ENCODE measurements at places on chromosomes 16 and 17.

DNA sequence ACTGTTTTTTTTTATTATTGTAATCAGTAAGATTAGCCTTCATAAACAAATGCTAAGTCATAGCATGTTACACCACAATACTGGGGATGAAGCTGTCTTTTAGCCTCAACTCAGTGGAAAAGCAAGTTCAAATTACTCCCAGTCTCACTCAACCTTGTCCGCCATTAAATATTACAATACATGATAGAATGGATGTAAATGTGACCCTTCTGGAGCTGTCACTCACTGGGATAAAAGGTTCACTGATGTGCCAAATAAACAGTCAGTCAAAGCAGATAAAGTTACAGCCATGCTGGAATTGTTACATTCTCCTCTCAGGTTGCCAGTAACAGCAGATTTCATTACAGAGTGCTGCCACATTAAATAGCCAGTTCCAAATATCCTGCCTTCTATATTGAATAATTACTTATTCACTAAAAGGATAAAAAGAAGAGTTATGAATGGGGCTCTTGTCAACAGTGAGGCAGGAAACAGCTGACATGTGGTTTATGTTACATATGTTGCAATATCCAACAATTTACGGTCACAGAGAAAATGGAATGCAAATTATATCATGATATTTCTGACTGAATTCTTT, 53.4 kb downstream of the BRIP1 start:
- DNase-seq, result no peak

DNA sequence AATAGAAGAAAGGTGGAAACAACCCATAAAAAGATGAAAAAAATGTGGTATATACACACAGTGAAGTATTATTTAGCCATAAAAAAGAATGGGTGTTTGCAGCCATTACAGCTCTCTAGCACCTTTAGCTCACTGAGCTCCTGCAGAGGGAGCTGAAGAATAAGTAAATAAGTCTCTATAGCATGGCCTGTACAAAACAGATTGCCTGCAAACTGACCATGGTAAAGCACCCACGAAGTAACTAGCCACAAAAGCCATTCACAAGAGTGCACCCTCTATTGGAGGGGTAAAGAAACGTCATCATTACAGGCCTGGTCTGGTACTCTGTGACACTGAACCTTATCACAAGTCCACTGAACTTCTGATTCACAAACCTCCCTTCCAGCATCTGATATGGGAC, 76.3 kb downstream of the USP32 start:
- DNase-seq, result no peak

DNA sequence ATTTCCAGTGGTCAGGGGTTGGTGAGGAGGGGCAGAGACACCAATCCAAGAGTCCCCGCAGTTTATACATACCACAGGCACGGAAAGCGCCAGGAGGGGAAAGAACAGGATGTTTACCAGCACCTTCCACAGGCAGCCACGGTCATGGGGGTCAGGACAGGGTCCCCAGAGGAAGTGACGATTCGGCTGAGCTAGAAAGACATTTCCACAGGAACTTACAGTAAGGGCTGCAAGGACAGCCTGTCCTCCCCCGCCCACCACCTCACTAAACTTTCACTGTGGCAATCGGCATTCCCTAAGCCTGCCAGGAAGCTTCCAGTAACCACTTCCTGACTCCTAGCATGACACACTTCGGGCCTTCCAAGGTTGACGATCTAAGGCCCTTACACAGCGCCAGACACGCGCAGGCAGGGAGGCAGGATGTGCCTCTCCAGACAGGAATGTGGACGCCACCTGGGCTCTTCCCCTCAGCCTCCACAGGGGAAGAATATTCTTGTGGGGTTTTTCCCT, 1.2 kb upstream of the MT2A start:
- peak; percentile 99 for DNase-seq

DNA sequence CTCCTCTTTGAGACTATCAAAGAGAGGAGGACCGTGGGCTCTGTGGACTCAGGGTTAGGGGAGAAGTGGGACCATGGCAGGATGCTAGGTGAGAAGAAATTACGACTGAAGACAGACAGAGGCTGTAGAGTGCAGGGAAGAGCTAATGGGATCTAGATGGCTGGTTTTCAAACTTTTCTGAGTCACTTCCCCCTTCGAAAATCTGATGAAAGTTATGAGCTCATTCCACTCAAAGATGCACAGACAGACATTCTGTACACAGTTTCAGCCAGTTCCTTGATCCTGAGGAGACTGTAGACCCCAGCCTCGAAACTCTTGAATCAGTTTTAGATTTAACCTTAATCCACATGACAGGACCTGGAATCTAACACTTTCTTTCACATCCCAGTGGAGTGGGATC, 40.7 kb downstream of the RGS9 start:
- peak; percentile 38 for DNase-seq

DNA sequence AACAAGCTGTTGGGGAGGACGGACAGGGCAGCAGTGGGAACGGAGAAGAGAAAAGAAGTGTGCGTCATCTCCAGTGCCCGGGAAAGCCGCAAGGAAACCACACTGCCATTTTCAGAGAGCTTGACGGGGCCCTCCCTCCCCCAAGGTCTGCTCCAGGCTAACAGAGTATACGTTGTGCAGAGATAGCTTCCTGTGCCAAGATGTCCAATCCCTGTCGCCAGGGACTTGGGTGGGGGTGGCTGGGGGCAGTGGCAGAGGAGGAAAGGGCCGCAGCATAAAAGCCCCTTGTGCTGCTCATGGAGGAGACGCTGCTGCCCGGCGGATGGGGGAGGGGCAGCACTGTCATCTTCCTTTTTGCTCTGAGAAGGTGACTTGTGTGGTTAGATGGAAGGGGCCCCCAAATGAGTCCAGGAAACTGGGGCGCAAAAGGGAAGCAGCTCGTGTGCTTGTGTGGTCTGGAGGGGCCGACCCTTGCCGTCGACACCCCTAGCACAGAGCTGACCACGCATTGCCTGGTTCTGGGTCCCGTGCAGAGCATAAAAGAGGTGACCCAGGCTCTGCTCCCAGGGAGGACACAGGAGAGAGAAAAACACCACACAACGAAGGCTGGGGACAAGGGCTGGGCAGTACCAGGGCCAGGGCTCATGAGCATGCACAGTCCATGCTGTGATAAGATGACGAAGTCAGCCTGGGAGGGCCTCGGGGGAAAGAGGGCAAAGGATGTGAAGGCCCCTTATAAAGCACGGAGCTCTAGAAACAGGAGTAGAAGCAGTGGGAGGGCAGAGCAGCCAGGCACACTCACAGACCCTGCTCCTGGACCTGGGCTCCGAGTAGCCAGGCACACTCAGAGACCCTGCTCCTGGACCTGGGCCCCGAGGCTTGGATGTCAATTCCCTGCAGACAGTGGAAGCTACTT, 372.7 kb downstream of the SLC39A11 start:
- DNase-seq, result no peak

- no peak for DNase-seq
Measured at GRCh38 chr16:77009453-77009852, 181.5 kb upstream of the MON1B start.

DNA sequence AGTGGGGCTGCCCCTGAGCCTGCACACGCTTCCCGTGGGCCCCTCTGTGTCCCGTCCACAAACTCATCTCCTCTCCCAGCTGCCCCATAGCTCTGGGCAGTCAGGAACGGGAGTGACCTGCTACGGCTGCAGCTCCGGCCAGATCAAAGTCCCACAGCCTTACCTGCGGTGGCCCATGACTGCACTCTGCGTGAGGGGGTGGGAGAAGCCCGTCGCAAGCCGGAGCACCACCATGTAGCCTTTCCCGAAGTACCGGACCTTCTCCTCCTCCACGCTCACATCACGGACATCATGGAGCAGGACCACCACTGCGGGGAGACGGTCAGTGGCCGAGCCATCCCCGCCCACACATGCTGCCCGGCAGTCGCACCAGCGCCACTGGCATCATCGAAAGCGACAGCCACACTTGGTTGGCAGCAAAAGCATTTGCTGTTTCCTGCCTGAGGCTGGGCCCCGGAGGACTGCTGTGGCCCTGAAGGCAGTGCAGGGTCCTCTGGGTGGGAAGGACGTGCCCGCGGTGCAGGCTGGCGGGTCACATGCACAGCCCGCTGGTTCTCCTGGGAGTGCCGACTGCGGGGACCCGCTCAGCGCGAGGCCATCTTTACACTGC, 6.2 kb downstream of the CYBC1 start:
- no peak for DNase-seq

- no peak for DNase-seq
Measured at GRCh38 chr17:82964851-82965341, 114.5 kb upstream of the METRNL start.

DNA sequence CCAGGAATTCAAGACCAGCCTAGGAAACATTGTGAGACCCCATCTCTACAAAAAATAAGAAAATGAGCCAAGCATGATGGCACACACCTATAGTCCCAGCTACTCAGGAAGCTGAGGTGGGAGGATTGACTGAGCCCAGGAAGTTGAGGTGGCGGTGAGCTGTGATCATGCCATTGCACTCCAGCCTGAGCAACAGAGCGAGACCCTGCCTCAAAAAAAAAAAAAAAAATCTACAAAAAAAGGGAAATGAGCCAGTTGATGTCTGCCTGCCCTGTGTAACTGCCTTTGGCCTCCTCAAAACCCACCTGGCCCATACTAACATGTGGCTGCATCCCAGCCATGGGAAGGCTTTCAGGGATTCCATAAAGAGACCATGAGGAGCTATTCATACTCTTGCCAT, 4.5 kb downstream of the RANBP10 start:
- no peak for DNase-seq

- no peak for DNase-seq
Measured at GRCh38 chr17:51630101-51630671, 369.8 kb downstream of the UTP18 start.

DNA sequence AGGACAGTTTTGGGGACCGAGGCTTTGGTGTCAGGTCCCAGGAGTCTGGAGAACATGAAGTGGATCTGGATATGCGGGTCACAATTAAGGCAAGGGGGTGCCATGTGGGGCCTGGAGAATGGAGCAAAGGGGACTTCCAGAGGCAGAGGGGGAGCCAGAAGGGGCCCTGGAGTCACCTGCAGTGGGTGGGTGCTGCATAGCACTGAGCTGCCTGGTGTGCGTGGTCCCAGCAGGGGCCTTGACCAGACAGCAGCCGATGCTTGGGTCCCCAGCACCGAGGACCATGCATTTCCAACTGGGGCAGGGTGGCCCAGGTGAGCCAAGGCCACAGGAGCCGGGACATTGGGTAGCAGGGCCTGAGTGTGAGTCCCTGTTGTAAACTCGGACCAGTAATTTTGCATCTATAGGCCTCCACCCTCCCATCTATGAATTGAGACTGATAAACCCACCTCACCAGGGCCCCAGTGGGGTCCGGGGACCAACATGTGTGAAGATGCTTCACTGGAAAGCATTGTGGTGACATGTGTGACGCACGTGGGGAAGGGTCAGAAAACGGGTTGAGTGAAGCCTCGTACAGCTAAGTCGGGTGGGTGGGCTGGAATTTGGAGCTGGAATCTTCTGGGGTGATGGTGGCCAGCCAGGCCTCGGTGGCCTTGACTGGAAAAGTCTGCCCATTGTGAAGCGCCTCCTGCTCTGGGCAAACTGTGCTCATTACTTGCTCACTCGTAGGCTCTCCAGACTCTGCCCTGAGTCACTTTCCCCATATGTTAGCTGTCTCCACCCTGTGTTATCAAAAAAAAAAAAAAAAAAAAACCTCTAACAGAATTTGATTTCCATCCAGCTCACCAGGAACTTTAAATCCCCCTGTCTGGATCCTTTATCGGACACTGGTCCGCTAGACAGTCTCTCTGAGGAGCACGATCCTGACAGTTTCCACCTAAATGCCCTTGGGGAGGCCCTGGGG, 90.5 kb upstream of the ZNF469 start:
- DNase-seq, result no peak

- no peak for DNase-seq
Measured at GRCh38 chr17:54909766-54910165, 9.1 kb downstream of the TOM1L1 start.

- no peak for DNase-seq
Measured at GRCh38 chr17:38476549-38476948, 48.3 kb downstream of the ARHGAP23 start.

DNA sequence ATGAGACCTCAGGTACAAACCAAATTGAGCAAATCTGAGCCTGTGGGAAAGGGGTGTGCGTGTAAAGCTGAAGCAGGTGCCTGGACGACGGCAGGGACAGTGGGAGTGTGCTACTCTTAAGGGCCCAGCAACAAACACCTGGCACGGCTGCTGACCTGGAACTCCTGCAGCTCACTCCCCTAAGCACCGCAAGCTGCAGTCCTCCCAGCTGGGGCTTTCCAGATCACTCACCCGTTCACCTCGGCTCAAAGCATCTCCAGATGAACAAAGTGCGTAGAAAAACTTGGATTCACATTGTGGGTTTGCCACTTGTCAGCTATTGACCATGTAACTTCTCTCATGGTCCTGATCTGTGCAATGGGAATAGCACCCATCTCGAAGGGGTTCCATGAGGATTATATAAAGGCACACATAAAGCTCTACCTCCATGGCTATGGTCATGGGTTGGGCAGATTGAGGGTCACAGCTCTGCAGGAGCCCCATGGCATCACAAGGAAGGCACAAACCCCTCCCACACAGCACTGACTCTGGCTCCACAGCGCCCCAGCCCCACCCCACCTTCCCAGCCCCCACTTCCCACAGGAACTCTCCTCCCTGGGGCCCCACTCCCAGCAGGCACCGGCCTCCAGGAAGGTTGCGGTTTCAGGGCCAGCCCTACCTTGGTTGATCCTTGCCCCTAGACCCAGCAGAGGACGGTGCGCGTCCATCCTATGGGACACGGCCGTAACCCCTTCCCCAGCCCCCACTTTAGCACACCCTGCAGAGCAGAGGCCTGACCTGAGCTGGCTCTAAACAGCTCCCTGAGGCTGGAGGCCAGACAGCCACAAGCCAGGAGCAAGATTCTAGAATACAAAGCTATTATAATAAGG, 21.9 kb downstream of the ST3GAL2 start:
- no peak for DNase-seq

GRCh38 chr17:80030730-80031410, 4.8 kb downstream of the TBC1D16 start:
- no peak for DNase-seq

DNA sequence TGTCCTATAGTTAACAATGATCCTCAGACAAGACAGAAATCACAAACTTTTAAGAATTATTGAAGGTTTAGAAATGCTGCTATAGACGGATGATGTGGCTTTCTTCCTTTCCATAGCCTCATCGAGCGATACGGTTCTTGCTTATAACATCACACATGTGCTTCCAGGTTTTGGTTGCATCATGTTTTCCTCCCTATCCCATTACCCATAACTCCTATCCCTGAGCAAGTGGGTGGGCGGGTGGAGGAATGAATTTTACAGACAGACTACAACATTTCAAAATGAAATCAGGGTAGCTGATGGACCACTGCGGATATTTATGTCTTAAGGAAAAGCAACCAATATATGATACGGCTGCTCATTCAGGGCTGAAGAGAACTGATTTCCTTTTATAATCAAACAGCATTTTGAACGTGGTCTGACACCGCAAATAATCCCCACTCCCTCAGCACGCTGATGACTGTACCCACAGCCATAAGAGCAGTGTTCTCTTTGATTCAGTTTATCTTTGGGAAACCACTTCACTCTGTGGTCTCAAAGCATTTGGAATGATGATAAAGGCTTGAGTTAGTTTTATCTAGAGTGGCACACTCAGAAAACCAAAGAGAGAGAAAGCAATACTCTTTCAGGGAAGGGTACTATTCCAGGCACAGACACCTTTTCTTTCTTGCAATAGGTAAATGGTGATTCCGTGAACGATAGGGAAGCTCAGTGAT, 4.6 kb upstream of the AKTIP start:
- DNase-seq, result no peak

GRCh38 chr17:72358465-72358864, 237.6 kb downstream of the SOX9 start:
- DNase-seq, result peak; percentile 86

GRCh38 chr17:52957411-52957810, 798.9 kb upstream of the CA10 start:
- no peak for DNase-seq

GRCh38 chr17:79031996-79032875, 8.3 kb downstream of the C1QTNF1 start:
- no peak for DNase-seq

- DNase-seq, result no peak
Measured at GRCh38 chr17:74972973-74973328, 392 bp upstream of the HID1 start.
